AG09319 (cell line): ENCODE measurements at places on chromosomes 2 and 18.

- no peak for DNase-seq
These were observed 82.3 kb downstream of the FAM117B start for GRCh38 chr2:202716953-202717597.

DNA sequence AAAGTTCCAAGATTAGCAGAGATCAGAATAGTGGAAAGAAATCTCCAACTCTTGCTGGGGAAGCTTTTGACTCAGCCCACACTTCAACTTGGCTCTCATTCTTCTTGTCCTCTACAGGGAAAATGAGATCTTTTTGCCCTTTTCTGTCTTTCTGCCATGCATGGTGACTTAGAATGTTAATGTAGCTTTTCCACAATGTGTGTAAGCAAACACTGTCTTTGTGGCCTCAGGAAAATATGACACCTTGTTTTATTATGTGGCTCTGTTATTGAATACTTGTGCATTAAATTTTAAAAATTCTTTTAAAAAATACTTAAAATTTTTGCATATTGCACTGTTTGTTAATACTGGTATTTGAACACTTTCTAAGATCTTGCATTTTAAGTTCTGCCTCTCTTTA lies 65.4 kb upstream of the WDR75 start:
- no peak for DNase-seq

- no peak for DNase-seq
These were observed 11.0 kb downstream of the IL18R1 start for GRCh38 chr2:102366406-102367112.

- no peak for DNase-seq
These were observed 16.9 kb downstream of the ZNF521 start for GRCh38 chr18:25335062-25335461.

GRCh38 chr2:127379712-127380355 lies 7.9 kb downstream of the MAP3K2 start:
- DNase-seq = no peak

GRCh38 chr18:56959120-56959519 lies 187.8 kb upstream of the BOD1L2 start:
- DNase-seq = no peak

- DNase-seq = no peak
These were observed 27.5 kb upstream of the MARCHF7 start for GRCh38 chr2:159684796-159685195.

GRCh38 chr2:209942426-209942825 lies 60.0 kb upstream of the RPE start:
- DNase-seq = no peak

DNA sequence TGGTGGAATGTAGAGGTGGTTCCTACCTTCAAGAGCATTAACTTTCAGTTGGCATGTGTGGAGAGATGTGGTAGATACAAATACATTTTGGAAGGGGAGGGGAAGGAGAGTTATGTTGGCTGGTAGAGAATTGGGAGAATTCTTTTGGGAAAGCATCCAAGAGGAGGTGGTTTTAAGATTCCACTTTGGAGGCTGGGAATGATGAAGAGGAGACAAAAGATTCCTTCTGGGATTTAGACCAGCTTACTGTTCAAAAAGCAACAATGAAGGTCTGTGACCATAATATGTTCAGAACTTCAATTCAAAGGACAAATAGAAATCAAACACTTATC lies 120.8 kb upstream of the FOSL2 start:
- DNase-seq = no peak

DNA sequence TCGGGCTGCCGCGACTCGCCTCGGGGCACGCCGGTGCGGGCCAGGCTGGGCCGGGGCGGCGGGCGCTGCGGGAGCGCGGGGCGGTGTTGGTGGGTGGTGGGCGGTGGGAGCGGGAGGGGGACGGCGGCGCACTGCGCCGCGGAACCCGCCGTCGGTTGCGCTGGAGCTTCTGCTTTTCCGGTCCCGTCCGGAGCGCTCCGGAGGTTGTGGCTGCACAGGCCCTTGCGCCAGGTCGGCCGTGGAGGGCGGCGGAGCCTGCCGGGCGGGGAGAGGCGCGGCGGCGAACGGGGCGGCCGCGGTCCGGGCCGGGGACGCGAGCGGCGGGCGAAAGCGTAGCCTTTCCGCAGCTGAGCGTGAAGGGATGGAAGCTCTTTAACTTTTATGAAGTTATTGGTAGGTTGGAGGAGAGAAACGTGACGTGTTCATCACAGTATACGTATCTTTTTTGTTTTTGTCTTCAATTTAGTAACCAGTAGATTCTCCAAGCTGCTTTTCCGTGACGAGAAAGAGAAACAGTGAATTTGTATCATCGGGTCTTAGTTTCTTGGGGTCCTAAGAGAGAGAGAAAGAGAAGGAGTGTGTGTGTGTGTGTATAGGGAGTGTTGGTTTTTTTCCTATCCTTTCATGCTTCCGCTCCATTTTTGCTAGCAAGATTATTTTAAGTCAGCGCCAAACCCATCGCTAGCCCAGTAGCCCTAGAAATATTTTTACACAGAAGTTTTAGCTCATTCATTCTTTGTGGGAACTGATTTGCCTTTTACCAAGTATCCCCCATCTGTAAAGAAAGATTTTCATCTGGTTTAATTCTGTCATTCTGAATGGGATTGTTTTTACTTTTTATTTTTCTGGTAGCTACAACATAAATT lies 535 bp downstream of the ATG4B start:
- DNase-seq = no peak

DNA sequence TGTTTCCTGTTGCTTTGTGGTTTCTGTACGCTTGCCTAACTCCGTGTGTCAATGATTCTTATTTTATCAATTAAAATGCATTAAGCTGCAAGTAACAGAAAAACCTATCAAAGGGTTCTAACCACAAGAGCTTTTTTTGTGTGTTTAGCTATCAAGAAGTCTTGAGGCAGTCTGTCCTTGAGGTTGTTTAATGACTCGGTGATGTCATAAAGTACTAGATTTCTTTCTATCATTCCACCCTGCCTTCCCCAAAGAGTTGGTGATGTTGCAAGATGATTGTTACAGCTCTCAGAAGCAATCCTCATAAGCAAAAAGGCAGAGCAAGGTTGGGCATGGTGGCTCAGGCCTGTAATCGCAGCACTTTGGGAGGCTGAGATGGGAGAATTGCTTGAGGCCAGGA lies 51.9 kb upstream of the SPTBN1 start:
- DNase-seq = no peak

GRCh38 chr2:158969715-158970240 lies 1.3 kb downstream of the TANC1 start:
- no peak for DNase-seq
